ENCODE measurements at places on chromosomes 1 and 21.

DNA sequence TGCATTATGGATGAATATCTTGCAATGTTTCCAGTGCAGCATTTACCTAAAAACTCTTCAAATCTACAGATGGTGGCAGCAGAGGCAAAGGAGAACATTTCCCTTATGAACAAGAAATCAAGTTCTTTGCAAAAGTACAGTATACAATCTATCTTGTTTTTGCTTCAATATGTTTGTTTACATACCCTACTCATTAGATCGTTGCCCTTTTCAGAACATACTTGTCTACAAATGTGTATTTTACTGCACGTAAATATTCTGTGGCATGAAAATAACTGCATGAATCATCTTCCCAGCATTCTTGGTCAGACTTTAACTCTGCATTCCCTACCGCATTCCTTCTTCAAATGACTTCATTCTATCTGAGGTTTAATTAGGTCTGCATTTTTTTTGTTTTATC lies 212.7 kb downstream of the ZP4 start:
- DNase-seq = no peak

- DNase-seq = no peak
Observed at GRCh38 chr1:26730695-26731094, 34.9 kb downstream of the ARID1A start.

DNA sequence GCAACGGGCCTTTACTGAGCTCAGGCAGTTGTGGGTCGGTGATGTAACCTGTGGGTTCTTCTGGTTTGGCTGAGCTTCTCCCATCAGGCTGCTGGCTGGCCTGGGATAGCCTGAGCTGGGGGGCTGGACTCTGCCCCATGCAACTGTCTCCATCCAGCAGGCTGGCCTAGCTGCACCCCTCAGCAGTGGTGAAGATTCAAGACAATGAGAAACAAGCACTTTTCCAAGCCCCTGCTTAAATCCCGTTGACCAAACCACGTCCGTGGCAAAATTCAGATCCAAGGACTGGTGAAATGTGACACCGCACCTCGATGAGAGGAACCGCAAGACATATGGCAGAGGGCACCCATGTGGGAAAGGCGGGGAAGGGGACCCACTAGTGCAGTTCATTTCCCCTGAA lies 25.6 kb downstream of the PRSS38 start:
- no peak for DNase-seq

- DNase-seq = no peak
Observed at GRCh38 chr1:48120621-48121020, 101.9 kb upstream of the SLC5A9 start.

DNA sequence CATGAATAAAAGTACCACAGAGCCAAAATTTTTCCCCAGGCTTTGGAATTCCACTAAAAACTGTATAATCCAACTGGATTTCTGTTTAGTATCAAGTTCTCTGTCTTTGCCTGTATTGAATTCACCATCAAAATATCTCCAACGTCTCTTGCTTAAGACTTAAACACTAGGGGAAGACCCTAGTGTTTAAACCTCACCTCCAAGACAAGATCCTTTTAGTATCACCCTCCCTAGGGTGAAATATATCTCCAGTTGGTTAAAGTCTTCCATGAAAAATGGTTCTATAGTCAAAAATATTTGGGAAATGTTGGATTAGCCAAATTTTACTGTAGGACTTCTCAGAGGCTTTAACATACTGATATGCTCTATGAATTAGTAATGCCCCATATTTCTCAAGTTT lies 8.1 kb upstream of the XCL1 start:
- DNase-seq = no peak

- no peak for DNase-seq
Observed at GRCh38 chr1:201937624-201938213, 8.6 kb downstream of the LMOD1 start.

DNA sequence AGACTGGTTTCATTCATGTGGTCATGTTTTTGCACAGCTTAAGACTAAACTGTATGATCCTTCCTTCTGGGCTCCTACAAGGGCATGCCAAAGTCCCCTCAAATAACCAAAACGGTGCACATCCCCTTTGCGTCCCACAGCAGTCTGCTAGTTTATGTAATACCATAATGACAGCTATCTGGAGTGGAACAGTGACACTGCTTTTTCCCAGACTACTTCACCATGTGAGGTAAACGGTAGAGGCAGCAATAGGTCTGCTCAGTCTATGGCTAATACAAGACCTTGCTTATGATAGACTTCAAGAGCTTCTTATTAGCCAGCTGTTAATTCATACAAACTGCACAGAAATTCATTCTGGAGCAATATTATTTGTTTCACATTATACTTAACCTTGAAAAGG lies 395.5 kb downstream of the SMYD3 start:
- no peak for DNase-seq

DNA sequence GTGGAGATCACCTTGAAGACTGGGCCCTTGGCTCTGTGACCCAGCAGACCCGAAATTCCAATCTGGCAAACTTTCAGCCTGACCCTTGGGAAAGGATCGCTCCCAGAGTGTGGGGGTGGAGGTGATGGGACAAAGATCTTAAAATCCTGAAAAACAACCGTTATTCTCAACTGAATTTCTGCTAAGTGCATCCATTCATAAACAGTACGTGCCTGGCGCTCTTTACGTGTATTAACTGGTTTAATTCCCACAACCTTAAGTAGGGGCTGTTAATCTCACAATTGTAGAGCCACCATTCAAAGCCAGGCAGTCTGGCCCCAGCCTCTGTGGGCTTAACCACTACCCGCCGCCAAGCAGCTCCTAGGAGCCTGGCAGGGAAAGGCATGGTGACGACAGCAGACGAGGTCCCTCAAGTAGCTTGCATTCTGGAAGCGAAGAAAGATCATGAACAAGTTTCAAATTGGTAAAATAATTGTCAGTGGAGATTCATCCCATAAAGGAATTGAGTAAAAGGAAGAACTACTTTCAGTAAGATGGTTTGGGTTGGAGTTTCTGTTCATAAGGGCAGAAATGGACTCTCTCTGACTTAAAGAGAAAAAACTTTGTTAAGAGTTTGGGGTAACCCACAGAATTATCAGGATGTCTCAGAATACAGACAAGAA lies 11.4 kb upstream of the RGS16 start:
- DNase-seq = no peak

- DNase-seq = no peak
Observed at GRCh38 chr1:227314014-227314848, 4.1 kb downstream of the CDC42BPA start.

DNA sequence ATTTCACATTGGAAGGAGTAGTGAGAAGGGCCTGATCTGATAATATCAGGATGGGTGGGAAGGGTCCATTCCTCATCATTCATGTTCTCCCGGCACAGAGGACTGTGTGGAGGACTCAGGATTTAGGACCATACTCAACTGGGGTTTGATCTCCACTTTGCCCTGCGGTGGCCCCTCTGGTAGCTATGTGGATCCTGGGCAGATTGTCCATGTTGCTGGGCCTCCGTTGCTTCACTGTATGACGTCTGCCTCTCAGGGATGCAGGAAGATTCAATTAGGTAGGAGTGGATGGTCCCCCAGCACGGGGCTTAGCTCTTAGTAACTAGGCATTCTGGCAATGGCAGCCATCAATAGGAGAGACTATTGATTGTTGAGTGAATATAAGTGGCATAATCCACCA lies 2.3 kb downstream of the ETS2 start:
- no peak for DNase-seq

DNA sequence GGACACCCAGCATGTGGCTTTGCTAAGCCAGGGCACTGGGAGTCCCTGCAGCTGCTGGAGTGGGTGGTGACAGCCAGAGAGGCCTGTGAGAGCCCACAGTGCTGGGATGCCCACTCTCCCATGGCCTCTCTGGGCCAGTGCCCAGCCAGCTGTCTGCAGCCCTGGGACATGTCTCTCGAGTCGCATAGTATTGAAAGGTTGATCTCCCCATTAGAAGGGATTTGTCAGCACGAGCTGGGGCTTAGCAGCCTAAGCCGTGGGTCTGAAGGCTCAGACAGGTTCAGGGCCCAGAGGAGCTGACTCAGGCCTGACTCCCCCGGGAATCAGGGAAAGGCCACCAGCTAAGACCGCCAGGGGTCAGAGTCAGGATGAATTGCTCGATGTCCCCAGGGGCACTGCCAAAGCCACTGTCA lies 53.5 kb downstream of the FOXD2 start:
- DNase-seq = no peak

DNA sequence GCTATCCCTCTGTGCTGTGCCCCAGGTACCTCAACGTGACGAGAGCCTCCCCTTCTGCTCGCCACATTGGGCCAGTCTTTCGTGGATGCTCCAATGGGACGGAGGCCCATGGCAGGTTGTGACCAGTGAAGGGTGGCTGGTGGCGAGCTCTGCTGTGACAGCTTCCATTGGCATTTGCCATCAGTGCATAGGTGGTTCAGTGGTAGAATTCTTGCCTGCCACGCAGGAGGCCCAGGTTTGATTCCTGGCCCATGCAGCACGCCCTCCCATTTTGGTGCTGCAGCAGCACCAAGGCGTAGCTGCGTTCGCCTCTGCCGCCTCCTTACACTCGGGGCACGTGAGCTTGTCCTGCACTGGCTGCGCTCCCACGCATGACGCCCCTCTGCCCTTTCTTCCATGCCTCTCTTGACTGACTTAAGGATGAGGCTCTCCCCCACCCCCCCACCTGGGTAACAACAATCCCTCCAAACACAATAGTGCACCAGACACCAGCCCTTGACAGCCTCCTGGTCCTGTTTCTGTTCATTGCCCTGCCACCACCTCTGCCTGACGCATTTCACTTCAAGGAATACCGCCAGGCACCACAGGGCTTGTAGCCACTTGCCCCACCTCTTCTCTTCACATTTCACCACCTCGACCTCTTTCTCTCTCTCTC lies 24.7 kb upstream of the FCGR2A start:
- no peak for DNase-seq

- no peak for DNase-seq
Observed at GRCh38 chr1:114750780-114751179, 7.0 kb downstream of the CSDE1 start.

DNA sequence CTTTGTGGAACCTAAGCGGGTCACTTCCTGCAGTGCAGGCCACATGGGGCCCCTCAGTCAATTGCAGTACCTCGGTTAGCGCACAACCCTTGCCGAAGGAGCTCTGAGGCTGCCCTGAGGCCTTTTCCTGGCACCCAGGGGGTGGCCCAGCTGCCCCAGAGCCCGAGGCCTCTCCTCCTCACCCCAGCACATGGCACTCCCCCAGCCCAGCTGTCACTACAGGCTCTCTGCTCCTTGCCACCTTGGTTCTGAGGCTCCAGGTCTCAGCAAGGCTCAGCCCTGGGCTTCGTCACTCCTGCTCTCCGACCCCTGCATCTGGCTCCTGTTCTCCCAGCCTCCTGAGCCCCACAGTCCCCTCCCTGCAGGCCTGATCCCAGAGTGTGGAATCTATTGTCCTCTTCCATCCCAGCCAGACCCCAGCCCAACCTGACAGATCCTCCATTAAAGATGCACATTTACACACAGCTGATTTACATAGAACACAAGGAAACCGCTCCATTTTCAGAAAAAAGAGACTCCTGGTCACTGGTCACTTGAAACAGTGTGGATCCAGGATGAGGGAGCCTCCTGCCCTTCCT lies 192.8 kb upstream of the POU3F1 start:
- no peak for DNase-seq

- no peak for DNase-seq
Observed at GRCh38 chr1:200429221-200429751, 19.4 kb upstream of the ZNF281 start.

DNA sequence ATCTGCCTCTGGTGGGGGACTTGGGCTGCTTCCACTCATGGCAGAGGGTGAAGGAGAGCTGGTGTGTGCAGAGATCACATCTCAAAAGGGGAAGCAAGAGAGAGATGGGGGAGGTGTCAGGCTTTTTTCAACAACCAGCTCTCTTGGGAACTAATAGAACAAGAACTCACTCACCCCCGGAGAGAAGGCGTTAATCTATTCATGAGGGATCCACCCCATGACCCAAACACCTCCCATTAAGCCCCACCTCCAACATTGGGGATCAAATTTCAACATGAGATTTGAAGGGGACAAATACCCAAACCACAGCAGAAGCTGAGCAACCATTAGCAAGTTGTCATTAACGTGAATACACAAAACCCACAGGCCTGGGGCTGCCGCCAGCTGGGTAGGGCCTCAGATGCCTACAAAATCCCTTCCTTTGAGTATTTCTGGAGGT lies 12.0 kb upstream of the VWA5B1 start:
- no peak for DNase-seq

GRCh38 chr1:68210027-68210426 lies 22.3 kb downstream of the WLS start:
- no peak for DNase-seq

- DNase-seq = no peak
Observed at GRCh38 chr1:223010582-223011504, 132.2 kb downstream of the TLR5 start.

DNA sequence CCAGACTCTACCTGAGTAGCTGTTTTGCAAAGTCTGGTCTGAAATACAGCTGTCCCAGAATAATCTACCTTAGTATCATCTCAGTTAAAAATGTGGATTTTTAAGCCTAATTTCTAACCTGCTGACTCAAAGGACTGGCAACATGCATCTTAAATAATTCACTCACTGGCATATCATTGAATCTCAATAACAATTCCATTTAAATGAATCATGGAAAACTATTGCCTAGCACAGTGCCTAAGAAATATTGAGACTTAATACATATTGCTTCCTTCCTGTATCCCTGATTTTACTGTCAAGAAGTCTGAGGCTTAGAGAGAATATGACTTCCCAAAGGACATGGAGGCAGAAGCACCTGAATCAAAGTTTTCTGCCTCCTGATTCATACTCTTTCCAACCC lies 3.1 kb downstream of the CCDC190 start:
- DNase-seq = no peak

- no peak for DNase-seq
Observed at GRCh38 chr1:235441159-235441685, 63.0 kb downstream of the B3GALNT2 start.

- no peak for DNase-seq
Observed at GRCh38 chr1:11498956-11499594, 20.1 kb downstream of the DISP3 start.

DNA sequence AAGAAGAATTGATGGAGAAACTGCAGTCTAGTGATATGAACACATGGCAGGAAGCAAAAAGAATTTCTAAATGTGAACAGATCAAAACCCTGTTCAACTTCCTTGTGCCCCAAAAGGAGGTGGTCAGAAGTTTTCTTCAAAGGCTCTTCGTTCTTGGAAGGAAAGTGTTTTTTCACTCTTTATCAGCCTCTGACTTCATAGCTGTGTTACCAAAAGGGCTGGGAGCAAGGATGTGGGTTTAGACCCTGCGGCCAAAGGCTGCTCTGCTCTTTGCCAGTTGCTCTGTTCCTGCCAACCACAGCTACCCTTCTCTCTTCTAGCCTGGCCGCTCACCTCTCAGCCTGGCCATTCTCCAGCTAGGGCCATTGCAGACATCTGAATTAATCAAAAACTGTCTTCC lies 53.8 kb downstream of the PTGER3 start:
- no peak for DNase-seq

- no peak for DNase-seq
Observed at GRCh38 chr21:44723177-44724131, 12.1 kb upstream of the TSPEAR start.
